COR-L47 (cell line): ENCODE measurements at places on chromosomes 3 and 15.

- no peak for DNase-seq
Observed at GRCh38 chr3:146044046-146044445, 116.9 kb downstream of the PLOD2 start.

- no peak for DNase-seq
Observed at GRCh38 chr15:64928626-64929220, 17.0 kb downstream of the ANKDD1A start.

- no peak for DNase-seq
Observed at GRCh38 chr15:36232491-36232890, 346.9 kb upstream of the CDIN1 start.

- no peak for DNase-seq
Observed at GRCh38 chr3:194168994-194169393, 33.0 kb downstream of the HES1 start.

GRCh38 chr3:23103764-23104163 lies 99.4 kb upstream of the UBE2E2 start:
- DNase-seq, result no peak

GRCh38 chr15:50773389-50773788 lies 7.9 kb upstream of the SPPL2A start:
- no peak for DNase-seq

DNA sequence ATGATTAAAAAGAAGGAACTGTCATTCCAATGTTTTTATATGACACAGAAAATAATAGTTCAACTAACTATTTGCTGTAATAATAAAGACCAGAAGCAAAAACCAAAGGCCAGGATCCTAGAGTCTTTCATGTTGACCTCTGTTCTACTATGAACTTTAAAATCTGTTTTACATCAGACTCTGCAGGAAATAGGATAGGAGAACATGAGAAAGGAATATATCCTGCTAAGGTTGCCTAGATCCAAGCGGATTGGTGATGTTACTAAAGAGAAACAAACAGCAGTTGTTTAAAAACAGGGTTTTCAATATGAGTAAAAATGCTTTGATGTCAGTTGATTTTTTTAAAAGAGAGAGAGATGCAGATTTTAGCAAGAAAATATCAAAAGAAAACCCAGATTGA lies 549.6 kb downstream of the ZIC1 start:
- no peak for DNase-seq

- DNase-seq, result no peak
Observed at GRCh38 chr15:90087454-90088154, 14.7 kb downstream of the IDH2 start.

DNA sequence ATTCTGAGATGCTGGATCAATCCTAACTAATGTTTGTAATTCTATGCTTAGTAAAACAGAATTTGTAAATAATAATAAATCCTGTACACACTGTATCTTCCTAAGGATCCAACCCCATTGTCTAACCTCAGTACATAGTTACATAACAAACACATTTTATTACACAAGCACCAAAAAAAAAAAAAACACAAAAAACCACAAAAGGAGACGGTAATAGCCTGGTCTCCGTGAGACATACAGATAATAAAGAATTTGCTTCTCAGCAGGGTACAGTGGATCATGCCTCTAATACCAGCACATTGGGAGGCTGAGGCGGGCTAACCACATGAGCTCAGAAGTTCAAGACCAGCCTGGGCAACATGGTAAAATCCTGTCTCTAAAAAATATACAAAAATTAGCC lies 558.7 kb downstream of the MAGI1 start:
- no peak for DNase-seq

- no peak for DNase-seq
Observed at GRCh38 chr3:43525941-43526607, 95.7 kb downstream of the ANO10 start.

GRCh38 chr3:44090036-44090435 lies 151.7 kb upstream of the TOPAZ1 start:
- DNase-seq, result no peak

DNA sequence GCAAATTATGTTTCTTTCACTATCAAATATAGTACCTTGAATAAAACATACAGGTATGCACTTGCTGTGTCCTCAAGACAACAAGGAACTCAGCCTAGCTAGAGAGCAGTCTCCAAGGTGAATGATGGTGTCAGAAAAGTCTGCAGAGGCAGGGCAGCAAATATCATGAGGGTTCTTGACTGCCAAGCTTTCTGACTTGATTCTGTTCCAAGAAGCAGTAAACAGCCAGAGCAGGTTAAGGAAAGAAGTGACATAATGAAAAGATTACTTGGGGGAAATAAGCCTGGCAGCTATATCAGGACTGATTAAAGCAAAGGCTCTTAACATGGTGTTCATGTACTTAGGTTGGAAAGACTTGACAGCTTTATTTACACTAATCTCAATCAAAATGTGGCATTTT lies 192.2 kb upstream of the GADL1 start:
- peak; percentile 8 for DNase-seq
